NCI-H774 (cell line): ENCODE measurements at places on chromosomes 13 and 19.

GRCh38 chr13:94324767-94325540 is 154.5 kb downstream of the DCT start:
- DNase-seq = no peak

DNA sequence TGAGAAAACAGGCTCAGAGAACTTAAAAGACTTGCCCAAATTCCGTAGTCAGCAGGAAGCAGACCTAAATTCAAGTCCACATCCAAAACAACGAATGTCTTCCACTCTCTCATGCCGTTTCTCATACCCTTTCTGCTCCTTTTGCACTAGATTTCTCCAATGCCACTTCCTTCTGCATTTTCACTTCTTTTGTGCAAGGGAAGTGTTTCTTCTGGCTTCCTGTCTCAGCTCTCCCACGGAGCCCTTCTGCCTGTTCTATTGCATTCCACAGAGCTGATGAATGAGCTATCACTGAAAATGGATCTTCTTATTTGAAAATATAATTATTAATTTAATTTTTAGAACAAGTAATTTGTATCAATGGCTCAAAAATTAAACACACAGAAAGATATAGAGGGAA is 56.1 kb upstream of the STK24 start:
- no peak for DNase-seq

GRCh38 chr13:112481458-112481857 is 105.3 kb downstream of the SPACA7 start:
- DNase-seq = no peak

DNA sequence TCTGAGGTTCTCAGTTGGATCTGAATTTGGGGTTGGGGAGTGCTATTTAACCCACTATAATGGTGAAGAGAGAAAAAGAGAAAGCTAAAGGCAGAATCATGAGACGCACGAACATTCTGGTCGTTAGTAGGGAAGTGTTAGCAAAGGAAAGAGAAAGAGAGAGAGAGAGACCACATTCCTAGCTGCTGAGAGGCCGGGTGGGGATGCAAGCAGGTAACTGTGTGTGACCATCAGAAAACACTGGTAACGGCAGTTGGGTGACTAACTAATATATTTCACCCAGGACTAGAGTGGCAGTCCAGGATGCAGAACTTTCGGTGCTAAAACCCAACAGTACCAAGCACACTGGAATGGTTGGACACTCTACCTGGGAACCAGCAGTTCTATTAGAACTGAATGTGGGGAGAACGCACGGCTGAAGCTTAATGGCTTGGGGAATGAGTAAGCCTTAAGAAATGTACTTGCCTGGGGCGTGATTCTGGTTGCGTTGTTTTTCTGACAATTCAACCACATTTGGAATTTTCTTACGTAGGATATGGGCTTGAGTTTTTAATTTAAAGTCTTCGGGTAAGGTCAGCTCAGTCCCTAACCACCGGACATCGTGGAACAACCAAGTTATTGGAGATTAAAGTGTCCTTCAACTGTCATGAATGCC is 130.2 kb downstream of the DNAJC15 start:
- DNase-seq = no peak

DNA sequence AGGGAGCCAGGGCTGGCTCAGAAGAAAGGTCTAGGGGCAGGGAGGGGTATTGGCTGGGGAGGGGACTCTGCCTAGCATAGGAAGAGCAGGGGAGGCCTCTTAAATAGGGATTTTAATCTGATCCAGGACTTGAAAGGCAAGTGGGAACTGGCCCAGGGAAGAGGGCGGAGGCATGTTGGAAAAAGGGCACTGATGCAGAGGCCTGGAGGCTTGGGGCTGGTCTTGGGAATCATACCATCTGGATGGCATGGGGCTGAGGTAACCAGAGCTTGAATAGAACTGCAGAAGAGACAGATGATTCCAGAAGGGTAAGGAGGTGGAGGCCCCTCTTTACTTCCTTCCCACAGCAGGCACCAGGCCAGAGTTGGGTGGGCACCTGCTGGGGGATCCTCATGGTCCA is 29.1 kb downstream of the CERS4 start:
- DNase-seq = no peak

DNA sequence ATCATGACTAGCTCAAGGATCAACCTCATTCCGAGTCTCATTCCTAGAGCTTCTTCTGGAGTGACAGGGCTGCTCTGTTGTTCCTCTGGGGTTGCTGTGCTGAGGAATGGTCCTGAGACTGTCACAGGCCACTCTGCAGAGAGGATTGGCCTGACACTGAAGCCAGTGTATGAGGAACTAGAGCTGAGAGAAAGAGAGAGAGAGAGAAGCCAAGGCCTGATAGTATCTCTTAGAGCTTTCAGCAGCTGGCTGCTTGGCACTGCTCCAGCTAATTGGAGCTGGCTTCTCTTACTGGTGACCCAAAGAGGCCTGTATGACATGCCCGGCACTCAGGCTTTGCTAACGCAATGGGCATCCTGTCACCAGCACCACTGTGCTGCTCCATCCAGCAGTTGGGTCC is 73.4 kb upstream of the FLT1 start:
- peak; percentile 1 for DNase-seq

GRCh38 chr19:18775586-18776287 is 15.4 kb downstream of the COMP start:
- DNase-seq = no peak

DNA sequence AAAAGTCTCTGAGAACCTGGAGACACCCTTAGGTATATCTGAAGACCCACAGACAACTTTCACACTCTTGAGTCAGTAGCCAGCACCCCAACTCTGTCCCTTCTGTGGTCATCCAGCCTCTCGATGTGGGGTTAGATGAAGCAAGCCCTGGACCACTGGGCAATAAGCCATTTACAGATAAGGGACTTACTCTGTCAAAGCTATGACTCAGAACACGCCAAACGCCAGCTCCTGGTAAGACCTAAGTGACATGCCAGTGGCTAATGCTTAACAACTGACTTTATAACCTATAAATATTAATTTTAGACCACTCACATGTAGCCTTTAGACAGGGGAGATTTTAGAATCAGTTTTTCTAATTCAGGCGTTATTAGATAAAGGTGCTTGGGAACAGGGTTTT is 85.7 kb downstream of the SHISA2 start:
- DNase-seq = no peak

DNA sequence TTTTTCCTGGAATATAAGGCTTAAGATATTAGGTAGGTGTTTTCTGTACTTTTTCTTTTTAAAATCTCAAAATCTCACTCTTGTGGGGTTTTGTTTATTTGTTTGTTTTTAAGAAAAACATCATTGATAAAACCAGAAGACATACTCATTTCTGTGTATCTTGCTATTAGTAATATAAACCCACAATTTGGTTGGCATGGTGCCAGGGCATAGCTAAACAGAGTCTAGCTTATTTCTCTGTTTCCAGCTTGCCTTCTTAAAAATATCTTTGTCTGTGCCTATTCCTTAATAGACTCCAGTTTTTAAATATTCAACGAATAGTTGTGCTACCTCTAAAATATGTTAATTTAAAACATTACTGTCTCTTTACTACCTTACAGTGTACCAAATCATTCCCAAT is 1121.9 kb upstream of the PCDH20 start:
- no peak for DNase-seq

DNA sequence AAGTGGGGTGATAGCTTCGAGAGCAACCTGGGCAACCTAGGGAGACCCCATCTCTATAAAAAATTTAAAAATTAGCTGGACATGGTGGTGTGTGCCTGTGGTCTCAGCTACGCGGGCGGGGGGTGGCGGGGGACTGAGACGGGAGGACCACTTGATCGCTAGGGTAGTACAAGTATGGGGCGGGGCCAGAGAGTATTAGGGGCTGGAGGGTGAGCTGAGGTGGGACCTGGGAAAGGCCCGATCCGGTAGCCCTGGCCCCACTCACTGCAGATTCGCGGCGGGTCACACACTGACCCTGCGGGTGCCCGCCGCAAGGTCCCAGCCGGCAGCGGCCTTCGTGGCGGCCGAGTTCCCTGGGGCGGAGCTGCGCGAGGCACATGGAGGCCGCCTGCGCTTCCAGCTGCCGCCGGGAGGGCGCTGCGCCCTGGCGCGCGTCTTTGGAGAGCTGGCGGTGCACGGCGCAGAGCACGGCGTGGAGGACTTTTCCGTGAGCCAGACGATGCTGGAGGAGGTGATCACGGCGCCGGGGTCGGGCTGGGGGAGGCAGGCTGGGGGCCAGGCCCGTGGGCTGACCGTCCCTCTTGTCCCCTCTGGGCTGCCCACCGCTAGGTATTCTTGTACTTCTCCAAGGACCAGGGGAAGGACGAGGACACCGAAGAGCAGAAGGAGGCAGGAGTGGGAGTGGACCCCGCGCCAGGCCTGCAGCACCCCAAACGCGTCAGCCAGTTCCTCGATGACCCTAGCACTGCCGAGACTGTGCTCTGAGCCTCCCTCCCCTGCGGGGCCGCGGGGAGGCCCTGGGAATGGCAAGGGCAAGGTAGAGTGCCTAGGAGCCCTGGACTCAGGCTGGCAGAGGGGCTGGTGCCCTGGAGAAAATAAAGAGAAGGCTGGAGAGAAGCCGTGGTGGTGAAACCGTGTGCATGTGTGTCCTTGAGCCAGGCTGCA is 2.0 kb upstream of the ARHGAP45 start:
- no peak for DNase-seq

GRCh38 chr13:113820813-113821651 is 42.8 kb downstream of the GAS6 start:
- DNase-seq = peak; percentile 27

- DNase-seq = no peak
Measured at GRCh38 chr13:32661685-32662084, 75.4 kb downstream of the PDS5B start.

GRCh38 chr13:44873461-44873860 is 115.8 kb downstream of the NUFIP1 start:
- no peak for DNase-seq

DNA sequence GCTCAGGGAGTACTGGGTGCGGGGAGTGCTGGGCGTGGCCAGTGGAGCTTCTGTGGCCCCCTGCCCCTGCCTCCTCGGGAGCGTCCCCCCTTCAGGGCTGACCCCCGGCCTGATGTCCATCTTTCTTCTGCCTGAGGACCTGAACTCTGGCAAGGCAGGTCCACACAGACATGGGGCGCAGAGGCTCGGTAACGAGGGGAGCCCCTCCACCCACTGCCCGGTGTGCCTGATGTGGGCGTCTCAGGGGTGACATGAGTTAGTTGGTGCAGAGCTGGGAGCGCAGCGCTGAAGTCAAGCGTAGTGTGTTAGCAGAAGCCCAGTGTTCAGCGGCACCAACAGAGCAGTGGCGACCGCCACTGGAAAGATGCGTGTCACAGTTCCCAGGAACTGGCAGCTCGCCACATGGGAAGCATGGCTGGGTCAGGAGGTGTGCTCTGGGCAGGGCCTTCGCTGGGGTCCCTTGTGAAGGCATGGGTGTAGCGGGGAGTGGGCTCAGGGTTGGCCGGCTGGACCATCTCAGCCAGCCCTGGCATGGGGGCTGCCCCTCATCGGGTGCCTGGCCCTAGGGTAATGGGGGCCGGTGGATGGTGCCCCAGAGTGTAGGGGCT is 11.5 kb downstream of the THOP1 start:
- DNase-seq = no peak

GRCh38 chr13:33855371-33855895 is 37.5 kb downstream of the RFC3 start:
- DNase-seq = no peak

DNA sequence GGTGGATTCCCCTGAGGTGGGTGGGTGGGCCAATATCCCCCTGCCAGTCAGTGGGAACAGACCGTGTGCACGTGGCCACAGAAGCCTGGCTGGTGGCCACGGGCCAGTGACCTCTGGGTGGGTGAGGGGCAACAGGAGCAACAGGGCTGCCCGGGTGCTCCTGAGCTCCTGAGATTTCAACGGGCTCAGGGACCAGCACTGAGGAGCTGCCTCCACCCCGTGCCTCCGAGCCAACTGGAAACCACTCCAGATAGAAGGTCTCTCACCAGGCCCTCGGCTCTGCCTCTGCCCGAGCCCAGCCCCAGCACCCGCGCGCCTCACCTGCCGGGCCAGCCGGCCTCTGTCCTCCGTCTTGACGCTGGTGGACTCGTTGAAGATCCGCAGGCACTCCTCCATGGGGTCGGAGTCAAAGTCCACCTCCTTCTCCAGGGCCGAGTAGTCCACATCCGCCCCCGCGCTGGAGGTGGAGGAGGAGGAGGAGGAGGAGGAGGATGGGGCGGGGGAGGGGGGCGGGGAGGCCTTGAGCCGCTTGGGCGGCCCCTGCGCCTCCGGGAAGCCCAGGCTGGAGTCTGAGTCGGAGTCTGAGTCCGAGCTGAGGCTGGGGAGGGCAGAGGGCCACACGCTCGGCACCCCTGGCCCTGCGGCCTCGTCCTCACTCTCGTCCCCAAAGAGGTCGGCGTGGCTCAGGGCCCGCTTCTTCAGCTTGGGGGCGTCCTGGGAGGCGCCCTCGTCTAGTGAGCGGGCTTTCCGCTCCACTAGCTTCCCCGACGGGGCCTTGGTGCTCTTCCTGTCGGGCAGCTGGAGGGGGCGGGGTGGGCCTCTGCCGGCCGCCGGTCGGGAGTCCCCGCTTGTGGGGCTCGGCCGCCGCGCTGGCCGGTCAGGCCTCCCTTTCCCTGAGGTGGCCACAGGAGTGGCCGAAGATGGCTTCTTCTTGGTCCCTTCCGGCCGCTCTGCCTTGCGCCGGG is 14.8 kb upstream of the ATP8B3 start:
- DNase-seq = no peak

DNA sequence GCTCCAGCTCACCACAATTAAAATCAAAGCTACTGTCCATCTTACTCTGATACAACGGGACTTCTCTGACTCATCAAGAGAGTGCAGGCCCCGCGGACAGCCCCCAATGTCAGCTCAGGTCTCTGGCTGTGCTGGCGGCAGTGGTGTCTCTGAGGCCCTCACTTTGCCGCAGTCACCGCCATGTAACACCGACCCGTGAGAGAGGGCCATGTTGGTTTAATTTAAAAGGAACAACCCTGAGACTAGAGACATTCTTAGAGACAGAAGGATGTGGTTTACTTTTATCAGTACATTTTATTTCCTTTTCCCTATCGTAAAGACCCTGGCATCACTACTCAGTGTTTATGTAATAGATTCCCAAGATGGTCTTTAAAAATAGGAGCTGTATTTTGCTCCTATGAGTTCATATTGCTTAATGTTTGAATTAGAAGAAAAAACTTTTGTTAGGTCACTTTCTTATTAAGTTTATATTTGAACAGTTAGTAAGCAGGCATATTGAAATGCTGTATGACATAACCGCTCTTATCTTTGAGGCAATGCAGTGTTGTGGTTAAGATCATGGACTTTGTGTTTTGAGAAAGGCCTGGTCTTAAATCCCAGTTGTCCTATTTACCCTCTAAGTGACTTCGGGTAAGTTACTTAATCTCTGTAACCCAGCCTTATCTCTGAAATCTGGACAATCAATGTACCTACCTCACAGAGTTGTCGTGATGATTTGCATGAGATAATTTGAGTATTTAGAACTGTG is 23.4 kb downstream of the DGKH start:
- DNase-seq = no peak

- DNase-seq = no peak
Measured at GRCh38 chr19:15618321-15618720, 3.3 kb downstream of the CYP4F8 start.

- DNase-seq = no peak
Measured at GRCh38 chr19:6038634-6039405, 60.9 kb upstream of the RANBP3 start.
